Stimulated activated CD4-positive, alpha-beta T cell treated with anti-CD3 and anti-CD28 coated beads, Interleukin-1b, Interleukin-23, amount 100 ng/mL, for 24 hours (primary cell): ENCODE measurements at places on chromosomes 16 and 17.

- peak; percentile 59 for DNase-seq
Measured at GRCh38 chr16:66696669-66697630, at the start of gene CMTM4. Gene CMTM4 (minus strand): TSS chr16:66696743. CDS start chr16:66696525, 218 bp downstream.

- DNase-seq = no peak
Measured at GRCh38 chr16:4962716-4963115, 4.6 kb downstream of the SEC14L5 start.

GRCh38 chr16:56990407-56991286 lies 1.3 kb downstream of the NLRC5 start:
- DNase-seq = no peak

GRCh38 chr16:31077592-31078396 lies 3.6 kb downstream of the ZNF646 start:
- no peak for DNase-seq

- DNase-seq = no peak
Measured at GRCh38 chr17:41360296-41360995, 9.2 kb downstream of the KRT33B start.

DNA sequence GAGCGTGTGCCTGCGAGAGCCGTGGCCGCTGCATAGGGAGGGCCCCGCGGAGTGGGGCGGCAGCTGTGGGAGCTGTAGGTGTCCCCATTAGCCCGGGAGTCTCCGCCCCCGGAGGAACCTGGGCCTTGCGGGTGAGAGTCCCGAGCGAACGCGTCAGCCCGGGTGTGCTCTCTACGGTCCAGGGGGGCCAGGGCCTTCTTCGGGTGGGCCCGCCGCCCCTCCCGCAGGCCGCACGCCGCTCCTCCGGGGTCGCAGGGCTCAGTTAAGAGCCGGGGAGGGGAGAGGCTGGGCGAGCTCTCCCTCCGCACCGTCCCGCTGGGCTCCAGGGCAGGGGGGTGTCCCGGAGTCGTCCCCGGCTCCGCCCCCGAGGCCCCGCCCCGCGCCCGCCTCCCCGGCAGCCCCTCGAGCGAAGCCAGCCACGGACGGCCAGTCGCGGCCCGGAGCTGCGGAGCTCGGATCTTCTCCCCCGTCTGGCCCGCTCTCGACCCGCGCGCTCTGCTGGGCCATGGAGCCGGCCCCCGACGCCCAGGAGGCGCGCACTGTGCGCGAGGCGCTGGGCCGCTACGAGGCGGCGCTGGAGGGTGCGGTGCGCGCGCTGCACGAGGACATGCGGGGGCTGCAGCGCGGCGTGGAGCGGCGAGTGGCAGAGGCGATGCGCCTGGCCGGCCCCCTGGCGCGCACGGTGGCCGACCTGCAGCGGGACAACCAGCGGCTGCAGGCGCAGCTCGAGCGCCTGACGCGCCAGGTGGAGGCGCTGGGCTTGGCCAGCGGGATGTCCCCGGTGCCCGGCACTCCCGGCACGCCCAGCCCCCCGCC lies at the start of gene SMTNL2:
Gene SMTNL2, plus strand, starts transcription at position 429 of the 816 bp plus-strand sequence. Its CDS starts 77 bp downstream, at position 506.
- no peak for DNase-seq

DNA sequence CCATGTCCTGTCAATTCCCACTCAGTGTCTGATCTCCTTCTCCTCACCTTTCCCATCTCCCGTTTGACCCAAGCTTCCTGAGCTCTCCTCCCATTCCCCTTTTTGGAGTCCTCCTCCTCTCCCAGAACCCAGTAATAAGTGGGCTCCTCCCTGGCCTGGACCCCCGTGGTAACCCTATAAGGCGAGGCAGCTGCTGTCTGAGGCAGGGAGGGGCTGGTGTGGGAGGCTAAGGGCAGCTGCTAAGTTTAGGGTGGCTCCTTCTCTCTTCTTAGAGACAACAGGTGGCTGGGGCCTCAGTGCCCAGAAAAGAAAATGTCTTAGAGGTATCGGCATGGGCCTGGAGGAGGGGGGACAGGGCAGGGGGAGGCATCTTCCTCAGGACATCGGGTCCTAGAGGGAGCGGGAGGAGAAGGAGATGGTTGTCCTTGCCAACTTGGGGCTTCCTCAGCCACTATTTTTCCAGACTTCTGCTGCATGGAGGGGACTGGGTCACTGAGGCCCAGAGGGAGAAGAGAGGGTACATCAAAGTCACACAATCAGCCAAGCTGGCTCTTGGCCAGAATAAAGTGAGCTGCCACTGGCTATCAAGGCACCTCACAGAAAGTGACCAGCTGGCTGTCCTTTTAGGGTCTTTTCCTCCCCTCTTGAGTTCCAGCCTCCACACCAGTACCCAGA lies 1.9 kb upstream of the TBC1D10B start:
- DNase-seq = no peak

DNA sequence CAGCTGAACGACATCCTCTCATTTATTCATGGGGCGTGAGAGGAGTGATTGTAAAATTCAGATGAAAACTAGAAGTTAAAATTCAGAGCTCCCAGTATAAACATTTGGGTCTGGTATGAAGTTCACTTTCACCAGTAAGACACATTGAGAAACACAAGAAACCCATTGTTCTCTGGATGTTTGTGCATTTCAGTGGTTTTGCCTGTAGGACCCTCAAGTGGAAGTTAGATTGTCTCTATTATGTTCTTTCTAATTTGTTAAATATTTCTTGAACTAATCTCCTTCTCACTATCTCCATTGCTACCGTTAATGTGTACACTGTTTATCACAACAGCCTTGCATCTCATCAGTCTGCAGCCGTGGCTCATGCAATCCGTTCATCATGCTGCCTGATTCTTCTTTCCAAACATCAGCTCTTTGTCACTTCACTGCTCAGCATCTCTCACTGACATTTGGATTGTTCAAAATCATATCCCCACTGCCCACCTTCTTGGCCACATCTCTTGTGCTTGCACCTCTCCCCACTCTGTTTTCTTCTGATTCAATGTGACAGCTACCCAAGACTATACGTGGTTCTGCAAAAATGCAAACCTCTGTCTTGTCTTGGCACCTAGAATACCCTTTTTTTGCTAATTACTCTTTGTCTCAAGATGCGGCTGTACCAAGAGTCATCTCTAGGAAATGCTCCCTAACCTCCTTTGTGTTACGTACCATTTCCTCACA lies 49.5 kb downstream of the HLF start:
- no peak for DNase-seq

DNA sequence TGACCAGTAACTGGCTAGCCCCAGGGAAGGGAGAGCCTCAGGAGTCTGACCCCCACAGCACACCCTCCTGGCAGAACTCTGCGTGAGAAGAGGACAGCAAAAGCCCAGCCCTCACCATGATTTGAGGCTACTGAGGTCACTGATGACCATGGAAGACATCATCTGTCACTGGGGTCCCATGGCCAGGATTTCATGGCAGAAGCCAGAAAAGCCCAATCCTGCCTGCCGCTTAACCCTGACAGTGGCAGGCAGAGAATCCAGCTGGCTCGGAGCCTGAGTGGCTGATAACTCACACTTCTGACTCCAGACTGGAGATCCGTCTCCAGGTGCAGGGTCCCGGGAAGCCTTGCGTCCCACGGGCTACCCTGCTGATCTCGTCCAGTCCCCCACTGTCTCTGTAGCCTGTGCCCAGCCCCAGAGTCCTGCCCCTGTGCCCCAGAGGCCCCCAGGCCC lies 17.5 kb downstream of the GRIN2C start:
- no peak for DNase-seq

DNA sequence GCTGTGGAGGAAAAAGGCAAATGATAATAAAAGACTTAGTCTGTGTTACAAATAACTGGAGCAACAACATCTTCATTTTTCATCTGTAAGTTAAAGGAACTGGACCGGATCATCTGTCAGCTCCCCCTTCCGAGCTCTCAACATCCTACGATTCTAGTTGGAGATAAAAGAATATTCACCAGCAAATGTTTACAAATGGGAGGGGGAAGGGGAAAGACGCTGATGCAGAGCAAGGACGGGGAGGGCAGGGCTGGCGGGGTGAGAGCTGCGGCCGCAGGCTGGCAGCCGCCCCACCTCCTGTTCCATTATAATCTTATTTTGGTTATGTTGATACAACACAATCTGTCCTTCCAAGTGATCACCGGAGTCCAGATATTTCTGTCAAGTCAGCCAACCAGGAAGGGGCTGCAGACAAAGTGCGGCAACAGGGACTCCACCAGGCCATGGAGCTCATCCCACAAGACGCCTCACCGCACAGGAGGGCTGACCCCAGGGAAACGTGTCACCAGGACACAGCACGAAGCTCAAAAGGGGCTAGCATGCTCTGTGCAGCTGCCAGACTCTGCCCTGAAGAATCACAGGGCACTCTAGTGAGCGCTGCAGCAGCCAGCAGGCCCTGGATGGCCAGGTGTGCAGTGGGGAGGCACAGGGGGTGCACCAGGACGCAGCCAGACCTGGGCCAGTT lies 19.7 kb downstream of the FBXO31 start:
- DNase-seq = no peak
